Activated CD4-positive, alpha-beta memory T cell treated with anti-CD3 and anti-CD28 coated beads, Interleukin-2, amount 10 ng/mL, durations not matched to agents 7 days and 5 days (primary cell): ENCODE measurements at places on chromosomes 3 and 15.

DNA sequence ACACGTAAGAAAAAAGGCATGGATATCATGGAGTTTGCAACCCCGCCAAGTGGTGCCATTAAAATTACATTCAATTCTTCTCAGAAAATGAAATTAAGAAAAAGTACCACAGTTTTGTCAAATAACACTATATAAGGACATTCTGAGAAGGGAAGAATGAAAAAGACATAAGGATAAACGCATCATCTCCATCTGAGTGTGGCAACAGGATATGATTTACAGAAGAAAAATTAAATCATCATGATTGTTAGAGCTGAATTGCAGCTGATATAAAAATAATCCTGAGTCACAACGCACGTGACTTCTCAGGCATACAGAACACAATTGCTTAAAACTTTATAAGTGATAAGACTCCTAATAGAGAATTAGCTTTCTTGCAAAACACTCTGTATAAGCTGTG, 133.8 kb downstream of the GREM1 start:
- DNase-seq = no peak

- no peak for DNase-seq
Observed at GRCh38 chr3:174936590-174936989, 77.5 kb downstream of the NAALADL2 start.

DNA sequence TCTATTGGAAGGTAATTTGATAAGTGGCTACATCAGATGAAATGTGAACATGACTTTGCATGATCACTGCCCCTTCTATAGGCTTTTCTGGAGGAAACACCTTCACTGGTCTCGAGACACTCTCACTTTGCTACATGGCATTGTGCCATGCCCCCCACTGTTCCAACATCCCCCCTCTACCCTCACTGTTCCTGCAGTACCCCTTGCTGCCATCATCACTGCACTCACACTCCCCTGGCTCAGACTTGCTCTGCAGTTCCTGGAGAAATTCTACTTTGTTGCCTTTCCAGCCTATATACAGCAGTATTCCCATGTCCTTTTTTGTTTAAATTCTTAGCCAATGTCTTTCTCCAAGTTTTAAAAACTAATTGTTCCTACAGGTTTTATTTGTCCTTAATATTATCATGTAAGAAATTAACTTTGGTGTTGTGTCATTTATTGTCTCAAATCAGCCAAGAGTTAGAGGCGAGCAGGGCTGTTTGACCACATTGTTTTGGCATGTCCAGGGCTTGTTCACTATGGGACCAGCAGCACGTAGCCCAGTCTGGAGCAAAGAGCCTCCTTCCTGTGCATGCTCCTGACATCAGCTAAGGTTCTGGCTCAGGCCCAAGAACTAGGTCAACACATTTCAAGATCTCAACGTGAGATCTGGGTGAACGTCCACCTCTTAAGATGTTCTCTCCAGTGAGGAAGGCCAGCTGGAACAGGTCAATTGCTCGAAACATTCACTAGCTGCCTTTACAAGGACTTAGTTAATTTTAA, 246.4 kb downstream of the SLC9A9 start:
- no peak for DNase-seq

DNA sequence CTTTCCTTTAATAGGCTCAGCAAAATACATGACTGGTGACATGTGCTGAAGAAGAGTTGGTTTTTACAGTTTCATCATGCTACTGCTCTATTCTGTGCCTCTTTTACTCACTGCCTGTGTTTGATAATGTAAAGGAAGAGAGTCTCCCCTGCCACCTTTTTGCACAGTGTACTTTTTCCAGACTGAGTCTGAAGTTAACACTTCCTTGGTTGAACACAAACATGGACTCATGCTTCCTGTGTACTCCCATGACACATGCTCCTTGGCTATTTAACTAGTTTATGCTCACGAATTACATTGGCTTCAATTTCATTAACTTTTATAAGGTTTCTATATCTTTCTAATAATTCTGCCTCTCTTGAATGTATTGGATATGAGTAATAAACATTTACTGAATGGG, 396.1 kb downstream of the VGLL3 start:
- no peak for DNase-seq

GRCh38 chr15:45496658-45497057, 25.9 kb downstream of the SLC30A4 start:
- no peak for DNase-seq

- no peak for DNase-seq
Observed at GRCh38 chr15:73650416-73651126, 17.4 kb upstream of the NPTN start.

GRCh38 chr3:171837698-171838097, 5.5 kb upstream of the TMEM212 start:
- no peak for DNase-seq

- DNase-seq = no peak
Observed at GRCh38 chr3:713947-714620, 378.7 kb upstream of the CNTN6 start.

GRCh38 chr3:48685293-48685602, 467 bp downstream of the NCKIPSD start:
- no peak for DNase-seq

GRCh38 chr3:128466840-128467541, at the start of gene DNAJB8:
Gene DNAJB8 (minus strand): TSS chr3:128466890. CDS start chr3:128463245, 3,645 bp downstream.
- peak; percentile 53 for DNase-seq

GRCh38 chr3:53240989-53241972, 14.5 kb downstream of the TKT start:
- DNase-seq = no peak

DNA sequence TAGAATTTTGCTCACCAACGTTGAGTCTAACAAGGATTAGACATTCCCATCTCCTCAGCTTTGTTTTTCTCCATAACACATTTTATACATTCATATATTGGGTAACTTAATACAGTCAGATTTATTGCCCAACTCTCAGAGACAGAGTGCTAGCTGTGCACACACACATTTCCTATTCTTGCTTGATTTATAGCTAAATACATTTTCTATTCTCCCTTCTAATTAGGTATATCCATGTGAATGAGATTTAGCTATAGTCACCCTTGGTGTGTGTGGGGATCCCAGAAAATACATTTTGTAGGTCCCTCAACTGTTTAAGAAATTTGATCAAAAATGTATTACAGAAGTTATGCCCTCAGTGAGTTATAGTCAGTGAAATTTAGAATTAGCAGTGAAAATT, 715.4 kb downstream of the NSUN3 start:
- DNase-seq = no peak
